ENCODE measurements at places on chromosomes 5 and 9.

DNA sequence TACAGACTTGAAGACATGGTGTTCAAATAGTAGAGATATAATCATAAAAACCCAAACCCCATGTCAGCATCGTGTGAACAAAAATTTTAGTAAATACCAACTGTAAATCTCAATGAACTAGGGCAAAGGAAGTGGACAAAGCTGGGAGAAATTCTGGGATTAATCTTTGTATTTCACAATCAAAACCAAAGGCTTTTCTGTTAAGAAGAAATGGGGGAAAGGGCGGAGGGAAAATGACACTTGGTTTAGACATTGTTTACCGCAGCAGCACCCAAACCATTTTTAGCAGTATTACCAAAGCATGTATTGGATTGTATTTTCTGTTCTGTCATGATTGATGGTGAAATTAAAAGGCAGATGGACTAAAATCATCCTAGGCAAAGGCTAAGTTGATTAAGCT, 134.2 kb upstream of the PRSS3 start:
- DNase-seq, result no peak

DNA sequence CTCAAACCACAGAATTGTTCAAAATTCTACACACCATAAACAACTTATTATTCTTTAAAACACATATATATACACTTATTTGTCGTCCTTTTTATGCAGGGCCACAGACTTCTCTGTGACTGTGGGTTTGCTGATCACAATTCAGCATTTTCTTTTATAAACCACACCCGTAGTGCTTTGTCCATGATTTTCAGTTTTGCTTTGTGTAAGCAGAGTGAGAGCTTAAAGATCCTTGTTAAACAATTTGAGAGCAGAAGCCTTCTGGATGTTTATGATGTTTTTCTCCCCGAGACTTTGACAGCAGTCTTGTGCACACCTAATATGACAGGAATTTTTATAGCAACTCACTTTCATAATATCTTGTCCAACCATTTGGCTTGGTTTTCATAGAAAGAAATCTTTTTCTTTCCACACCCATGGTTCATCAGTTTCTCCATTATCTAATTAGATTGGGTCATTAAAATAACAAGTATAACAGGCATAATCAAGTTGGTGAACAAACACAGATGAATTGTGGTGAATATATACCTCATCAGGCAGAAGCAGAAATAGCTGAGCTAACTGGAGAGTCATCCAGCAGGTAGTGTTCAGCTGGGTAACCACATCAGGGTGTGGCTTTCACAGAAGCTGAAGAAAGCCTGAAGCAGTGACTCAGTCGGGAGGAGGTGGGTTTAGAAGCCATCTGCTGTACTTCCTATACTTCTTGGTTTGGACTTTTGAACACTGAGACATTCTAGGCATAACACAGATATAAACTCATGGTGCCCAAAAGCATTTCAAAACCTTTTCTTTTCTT, 232.8 kb downstream of the DOCK8 start:
- peak; percentile 33 for DNase-seq

GRCh38 chr9:69145144-69145715, 28.8 kb upstream of the TJP2 start:
- DNase-seq, result no peak

DNA sequence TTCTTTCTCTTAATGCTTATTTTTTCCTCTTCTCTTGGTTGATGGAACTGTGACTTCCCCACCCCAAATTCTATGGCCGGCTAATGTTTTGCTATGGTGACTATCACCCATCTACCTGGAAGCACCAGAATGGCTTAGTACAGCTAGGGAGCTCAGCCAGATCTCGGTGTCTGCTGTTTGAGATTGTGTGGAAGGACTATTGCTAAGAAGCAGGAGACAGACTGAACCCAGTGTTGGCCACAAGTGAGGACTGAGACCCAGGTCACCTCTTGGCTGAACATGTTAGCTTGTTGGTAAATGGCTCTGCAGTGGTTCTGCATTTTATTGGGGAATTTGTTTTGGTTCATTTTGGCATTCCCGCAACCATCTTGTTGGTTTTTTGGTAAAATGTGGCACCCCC, 2.7 kb downstream of the PRRC2B start:
- DNase-seq, result no peak

DNA sequence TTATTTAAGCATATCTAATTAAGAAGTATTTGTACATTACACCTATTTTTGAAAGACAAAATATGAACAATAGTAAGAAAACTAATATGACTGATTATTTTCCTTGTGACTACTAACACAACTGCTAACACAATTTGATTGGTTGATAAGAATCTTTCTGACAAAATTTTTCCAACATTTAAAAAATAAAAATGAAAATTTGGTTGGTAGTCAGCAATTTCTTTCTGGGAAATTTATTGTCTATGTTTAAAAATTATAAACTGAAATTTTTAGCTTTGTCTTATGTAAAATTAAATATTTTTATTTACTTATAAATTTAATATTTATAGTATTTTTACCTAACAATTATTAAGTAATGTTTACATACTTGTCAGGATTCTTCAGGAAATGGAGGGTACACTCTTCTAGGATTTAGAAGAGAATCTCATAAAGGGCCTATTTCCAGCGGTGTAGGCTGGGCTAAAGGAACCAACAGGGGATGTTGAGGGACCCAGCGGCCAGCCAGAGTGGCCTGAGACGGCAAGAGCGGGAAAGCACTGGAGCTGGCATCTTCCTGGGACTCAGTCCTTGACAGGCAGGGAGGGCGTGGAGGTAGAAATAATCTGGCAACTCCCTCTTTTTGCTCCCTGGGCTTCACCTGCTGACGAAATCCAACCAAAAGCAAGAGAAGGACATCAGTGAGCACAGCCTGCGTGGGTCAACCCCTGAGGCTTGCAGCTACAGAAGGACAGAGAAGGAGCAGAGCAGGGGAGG, 14.7 kb upstream of the FAM120A start:
- no peak for DNase-seq

DNA sequence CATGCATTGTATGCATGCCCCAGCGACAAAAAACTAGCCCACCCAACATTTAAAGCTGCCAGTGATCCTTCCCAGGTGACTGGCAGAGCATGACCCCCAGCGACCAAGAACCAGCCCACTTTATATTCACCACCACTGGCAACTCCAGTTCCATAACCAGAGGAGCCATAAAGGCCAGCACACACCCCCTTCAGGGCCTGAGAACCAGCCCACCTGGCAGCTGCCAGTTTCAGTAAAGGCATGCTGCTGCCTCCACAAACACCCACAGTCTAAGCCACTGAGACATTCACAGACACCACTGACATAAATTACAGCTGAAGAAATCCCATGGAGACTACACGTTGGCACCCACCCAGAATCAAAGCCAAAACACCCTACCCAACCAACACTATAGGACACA, 46.9 kb upstream of the RGS7BP start:
- no peak for DNase-seq

DNA sequence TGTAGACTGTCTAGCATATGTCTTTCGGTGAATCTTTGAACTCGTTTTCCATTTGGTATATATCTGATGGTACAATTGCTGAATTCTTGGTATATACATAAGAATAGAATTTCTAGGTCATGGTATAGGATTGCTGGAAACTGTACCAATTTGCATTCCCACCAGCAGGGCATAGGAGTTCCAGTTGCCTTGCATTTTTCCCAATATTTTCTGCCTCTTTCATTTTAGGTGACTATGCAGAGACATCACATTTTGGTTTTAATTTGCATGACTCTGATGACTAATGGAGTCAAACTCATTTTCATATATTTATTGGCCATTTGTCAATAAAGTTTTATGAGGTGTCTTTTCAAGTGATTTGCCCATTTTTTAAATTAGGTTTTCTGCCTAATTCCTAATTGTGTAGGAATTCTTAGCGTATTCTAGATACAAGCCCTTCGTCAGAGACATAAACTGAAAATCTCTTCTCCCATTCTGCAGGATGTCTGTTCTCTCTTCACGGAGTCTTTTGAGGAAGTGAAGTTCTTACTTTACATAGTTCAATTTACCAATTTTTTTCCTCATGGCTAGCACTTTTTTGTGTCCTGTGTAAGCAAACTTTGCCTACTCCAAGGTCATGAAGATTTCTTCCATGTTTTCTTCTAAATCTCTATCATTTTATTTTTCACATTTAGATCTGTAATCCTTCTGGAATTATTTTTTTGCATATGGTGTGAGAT, 28.9 kb upstream of the PDCD1LG2 start:
- no peak for DNase-seq

- DNase-seq, result no peak
These were observed 160.7 kb upstream of the MEF2C start for GRCh38 chr5:89043676-89044075.

DNA sequence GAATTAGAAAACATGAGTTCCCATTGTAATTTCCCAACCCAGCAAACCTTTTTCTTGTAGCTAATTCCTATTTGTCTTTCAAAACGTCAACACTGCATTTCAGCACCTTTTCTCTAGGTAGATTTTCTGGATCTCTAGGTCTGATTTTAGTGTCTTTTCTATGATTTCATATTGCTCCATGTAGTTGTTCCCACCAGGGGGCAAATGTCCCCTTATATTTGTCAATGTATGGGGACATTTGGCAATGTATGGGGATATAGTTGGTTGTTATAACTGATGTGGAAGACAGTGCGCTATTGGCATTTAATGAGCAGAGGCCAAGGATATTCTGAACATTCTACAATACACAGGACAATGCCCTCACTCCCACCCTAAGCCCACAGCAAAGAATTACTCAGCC, 273.9 kb upstream of the ADRA1B start:
- DNase-seq, result no peak

- no peak for DNase-seq
These were observed 63.4 kb upstream of the RNU6ATAC start for GRCh38 chr9:134227451-134228411.

- DNase-seq, result no peak
These were observed 56.9 kb downstream of the SNX24 start for GRCh38 chr5:122902263-122902662.

GRCh38 chr9:34143116-34143515, 16.6 kb upstream of the DCAF12 start:
- DNase-seq, result no peak

DNA sequence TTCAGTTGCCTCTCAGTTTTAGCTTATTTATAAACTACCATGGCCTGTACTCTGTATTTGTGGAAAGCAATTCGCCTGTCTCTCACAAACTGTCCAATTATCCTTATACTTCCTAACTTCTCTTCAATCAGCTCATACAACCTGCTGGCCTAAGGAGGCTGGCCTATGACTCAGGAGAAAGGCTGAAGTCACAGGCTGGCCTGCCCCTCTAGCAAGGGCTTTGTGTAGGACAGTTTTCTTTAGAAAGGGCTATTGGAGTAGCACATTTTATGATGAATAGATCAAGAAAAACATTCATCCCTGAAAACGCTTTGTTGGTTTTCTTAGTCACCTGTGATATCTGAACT, 988.7 kb upstream of the ARRDC3 start:
- no peak for DNase-seq

- DNase-seq, result peak; percentile 55
These were observed 7.0 kb upstream of the EBF1 start for GRCh38 chr5:159106569-159107282.

Measured in T-cell (primary cell).